LoVo (cell line): ENCODE measurements at places on chromosomes 4 and X.

DNA sequence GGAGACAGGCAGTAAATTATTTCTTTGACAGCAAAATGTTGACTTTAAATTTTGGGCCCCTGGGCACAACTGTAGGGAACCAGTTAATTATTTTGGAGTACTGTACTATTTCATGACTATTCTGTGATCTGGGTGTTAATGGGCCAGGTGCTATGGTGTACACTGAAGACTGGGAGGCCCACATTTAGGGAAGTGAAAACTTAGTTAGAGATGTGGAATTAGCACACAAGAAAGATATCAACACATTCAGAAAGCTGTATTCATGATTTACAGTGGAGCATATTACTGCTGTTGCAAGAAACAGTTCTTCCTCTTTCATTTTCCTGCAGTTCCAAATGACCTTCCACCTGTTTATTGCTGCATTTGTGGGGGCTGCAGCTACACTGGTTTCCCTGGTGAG lies 12.4 kb downstream of the PLP1 start:
- no peak for DNase-seq

DNA sequence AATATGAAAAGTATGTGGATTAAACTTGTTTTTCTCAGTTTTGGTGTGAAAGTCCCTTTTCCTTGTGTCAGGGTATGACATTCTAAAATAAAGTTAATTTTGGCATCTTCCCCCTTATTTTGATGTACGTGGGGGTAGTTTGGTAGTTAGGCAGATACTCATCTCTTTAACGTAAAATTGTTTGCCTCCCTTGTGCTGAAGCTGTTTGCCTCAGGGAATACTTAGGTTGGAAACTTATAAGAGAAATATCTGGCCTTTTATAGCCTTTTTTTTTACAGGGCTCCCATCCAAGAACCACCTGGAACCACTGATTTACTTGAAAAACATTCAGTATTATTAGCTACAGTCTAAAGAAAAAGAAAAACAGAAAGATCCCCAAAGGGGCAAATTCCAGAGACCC lies 85.5 kb downstream of the PHEX start:
- DNase-seq, result no peak

GRCh38 chr4:149719357-149719756 lies 96.3 kb downstream of the IQCM start:
- no peak for DNase-seq

DNA sequence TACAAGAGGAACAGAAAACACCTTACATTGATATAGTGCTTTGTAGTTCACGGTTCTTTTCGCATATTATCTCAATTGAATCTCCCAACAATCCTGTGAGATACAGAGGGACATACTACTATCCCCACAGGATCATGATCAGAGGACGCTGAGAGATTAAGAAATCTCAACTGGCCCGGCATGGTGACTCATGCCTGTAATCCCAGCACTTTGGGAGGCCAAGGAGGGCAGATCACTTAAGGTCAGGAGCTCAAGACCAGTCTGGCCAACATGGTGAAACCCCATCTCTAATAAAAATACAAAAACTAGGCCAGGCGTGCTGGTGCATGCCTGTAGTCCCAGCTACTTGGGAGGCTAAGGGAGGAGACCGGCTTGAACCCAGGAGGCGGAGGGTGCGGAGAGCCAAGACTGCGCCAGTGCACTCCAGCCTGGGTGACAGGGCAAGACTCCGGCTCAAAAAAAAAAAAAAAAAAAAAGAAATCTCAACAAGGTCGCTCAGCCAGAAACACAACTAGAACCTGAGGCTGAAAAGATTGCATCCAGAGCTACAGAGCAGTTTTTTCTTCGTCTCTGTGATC lies 7.4 kb downstream of the APOO start:
- DNase-seq, result no peak

GRCh38 chr4:84167564-84167963 lies 331.5 kb downstream of the NKX6-1 start:
- DNase-seq, result no peak

DNA sequence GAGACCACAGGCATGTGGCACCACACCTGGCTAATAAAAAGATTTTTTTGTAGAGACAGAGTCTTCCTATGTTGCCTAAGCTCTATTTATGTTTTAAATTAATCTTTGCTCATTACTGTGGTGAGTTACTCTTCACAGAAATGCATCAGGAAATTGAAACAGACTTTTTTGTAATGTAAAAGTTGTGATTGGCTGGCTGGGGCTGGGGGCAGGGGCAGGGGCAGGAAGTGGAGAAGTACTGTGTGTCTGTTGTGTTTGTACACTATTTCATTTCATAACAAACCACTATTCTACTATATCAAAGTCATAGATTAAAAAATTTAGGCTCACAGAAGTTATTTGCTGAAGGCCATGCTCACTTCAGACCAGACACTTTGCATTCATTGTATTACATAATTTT lies 19.1 kb upstream of the ABRAXAS1 start:
- DNase-seq, result no peak

GRCh38 chr4:58553679-58554078 lies 1443.5 kb upstream of the IGFBP7 start:
- no peak for DNase-seq

DNA sequence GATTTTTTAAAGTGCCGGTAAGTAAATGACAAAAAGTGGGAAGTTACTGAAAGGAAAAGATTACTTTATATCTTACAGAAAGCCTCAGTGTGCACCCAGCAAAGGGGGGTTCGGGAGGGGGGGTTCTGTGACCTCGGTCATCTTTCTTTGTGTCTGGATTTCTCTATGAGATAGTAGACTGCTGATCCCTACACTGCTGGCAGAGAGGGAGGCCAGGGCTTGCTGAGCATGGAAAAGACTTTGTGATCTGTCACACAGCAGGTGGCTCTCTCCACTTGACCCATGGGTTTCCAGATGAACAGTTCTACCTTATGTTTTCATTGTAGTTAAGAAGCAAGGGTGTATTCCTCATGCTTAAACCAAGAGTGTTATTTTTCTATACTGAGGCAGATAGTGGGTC lies 475.6 kb downstream of the PCDH10 start:
- DNase-seq, result no peak

- no peak for DNase-seq
Observed at GRCh38 chrX:107579956-107580355, 48.4 kb upstream of the PRPS1 start.
